LNCaP clone FGC (cell line): ENCODE measurements at places on chromosomes 1 and 21.

GRCh38 chr1:226425431-226426031 lies 17.6 kb upstream of the PARP1 start:
- DNase-seq, result no peak

- no peak for DNase-seq
These were observed 5.5 kb upstream of the SMG7 start for GRCh38 chr1:183466781-183467180.

GRCh38 chr1:235908742-235909520 lies 42.2 kb upstream of the LYST start:
- no peak for DNase-seq

DNA sequence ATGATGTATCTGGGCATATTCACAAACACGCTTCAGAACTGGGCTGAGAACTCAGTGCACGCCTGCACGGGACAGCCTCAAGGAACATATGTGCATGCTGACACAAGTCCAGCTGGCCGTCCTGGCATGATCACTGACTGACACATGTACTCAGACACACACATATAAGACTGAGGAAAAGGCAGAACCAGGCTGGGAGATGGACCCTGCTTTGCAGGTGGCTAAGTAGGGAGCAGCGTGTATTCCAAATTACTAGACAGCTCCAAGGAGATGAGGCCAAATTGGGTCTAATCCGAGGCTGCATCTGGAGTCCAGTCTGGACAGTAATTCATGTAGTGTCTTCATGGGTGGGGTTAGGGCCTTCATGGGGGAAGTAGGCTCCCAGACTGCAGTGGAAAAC lies 41.4 kb upstream of the GJB5 start:
- DNase-seq, result no peak

DNA sequence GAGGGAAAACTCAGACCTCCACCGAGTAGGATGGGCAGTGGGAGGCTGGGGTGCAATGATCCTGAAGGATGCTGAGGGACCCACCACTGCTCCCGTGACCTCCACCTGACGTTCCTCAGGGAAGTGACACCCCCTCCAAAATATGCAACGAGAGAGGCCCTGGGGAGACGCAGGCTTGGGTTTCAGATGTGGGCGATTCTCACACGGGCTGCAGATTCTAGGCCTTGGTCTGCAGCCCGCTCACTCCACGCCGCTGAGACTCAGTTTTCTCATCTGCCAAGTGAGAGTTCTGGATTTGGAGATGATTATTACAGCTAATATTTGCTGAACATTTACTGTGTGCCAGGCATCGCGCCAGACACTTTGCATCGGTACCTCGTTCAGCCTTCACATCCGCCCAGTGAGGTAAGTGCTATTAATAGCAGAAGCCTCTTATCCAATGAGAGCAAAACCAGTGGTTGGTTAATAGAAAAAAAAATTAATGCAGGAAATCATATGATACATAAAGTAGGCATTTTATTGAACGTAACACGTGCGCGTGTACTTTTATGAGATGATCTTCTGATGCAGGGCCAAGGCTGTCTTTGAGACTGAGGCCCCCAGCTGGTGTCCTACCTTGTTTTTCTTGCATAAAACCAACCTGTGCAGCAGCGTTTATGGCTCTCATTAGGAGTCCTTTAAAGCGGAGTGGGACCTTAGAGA lies 102.0 kb upstream of the RUNX3 start:
- DNase-seq, result peak; percentile 96

GRCh38 chr1:50422946-50423669 lies at the start of gene DMRTA2:
Gene DMRTA2 (minus strand): TSS chr1:50423443. CDS start chr1:50421536, 1,907 bp downstream.
- DNase-seq, result no peak

DNA sequence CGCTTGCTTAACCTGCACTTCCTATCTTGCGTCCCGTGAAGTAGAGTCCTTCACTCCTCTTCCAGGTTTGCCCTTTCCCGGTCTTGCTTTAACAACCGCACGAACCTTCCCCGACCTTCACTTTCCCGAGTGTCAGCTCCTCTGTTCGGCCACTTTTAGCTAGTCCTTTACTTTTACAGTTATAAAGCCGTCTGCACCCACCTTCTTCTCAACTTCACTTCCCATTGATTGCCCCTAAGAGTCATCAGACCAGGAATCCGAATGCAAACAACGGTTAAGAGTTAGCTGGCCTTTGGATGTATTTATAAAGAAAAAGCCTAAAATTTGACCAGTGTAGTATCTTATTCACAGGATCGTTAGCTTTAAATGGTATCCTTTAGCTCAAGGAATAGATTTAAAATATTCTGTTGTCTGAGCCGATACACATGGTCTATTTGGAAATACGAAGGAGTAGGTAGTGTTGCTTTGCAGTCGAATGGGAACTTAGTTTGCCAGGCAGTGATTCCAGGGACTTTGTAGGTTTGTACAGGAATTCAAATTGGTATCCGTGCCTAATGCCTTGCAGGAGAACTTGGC lies 1.4 kb downstream of the PPP2R5A start:
- DNase-seq, result no peak

DNA sequence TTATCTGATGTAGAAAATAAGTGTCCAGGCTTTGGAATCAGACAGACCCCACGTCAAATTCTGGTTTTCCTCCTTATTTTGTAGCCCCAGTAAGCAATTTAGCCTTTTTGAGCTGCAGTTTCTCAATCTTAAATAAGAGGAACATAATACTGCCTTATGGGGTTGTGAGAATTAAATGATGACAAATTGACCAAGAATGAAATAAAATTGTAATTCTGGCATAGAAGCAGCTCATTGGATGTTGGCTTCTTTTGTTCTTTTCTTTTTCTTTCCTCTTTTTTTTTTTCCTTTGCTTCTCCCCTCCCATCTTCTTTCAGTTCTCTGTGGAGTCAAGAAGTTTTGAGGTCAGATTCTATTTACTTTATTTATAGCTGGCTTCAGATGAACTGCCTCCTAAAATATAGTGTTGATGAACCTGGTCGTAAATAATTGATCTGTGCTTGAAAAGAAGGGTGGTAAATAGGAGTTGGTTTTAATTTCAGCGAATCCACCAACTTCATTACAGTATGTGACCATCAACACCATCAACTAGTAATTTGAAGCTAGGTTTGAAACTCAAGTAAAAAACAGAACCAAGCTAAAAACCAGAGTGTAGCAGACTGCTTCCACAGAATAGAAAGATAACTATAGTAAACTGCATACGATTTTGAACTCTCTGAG lies 81.1 kb downstream of the CACHD1 start:
- no peak for DNase-seq

- no peak for DNase-seq
These were observed 132.7 kb upstream of the SGIP1 start for GRCh38 chr1:66401244-66401643.

GRCh38 chr1:151972542-151973248 lies 21.0 kb downstream of the S100A10 start:
- DNase-seq, result peak; percentile 92

GRCh38 chr1:87402241-87403002 lies 73.7 kb downstream of the LMO4 start:
- no peak for DNase-seq

DNA sequence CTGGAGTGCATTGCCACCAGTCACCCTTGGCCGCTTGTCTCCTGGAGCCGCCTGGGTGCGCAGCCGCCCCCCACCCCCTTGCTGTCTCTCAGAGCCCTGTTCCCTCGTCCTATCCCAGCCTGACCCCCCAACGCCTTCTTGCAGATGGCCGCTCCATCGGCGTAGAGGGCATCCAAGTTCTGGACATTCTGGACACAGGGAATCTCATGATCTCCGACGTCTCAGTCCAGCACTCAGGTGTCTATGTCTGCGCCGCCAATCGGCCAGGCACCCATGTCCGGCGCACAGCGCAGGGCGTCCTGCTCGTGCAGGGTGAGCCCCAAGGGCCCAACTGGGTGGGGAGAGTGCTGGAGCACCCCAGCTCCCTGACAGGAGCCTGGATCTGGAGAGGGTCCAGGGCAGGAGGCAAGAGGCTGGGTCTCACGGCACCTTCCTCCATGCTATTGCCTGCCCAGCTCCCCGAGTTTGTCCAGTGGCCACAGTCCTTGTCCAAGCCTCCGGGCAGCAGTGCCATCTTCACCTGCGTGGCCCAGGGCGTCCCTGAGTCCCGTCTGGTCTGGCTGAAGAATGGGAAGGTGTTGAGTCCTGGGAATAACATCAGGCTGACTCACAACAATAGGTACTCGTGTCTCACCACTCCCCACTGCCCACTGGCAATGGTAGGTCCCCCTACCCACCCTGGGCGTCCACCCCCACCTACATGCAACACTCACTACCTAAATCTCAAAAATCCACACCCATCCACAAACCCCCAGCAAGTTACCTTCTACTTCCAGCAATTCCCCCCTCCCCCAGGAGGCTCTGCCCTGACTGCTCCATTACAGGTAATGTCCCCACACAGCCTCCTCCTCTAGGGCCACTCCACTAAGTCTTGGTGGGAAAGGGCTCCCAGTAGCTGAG lies 24.6 kb downstream of the SLC27A3 start:
- DNase-seq, result no peak
